Glutamatergic neuron (in vitro differentiated cells): ENCODE measurements at places on chromosomes 2 and 18.

GRCh38 chr18:22276334-22276713 lies 106.9 kb downstream of the GATA6 start:
- no peak for DNase-seq

DNA sequence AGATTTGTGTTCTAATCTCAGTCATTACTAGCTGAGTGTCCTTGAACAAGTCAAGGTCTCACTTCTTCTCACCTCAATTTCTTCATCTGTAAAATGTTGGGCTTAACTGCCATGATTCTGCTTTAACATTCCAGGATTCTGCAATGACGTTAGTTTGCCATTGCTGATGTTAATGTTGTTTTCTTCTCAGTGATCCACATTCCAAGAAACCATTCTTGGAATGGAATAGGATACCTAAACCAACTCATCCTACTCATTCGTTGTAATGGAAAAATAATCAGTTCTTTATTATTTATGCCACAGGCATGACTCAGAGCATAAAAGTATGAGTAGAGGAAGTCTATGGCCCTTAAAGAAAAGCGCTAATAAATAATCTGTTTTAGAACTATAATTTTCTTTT lies 140.2 kb upstream of the ETAA1 start:
- no peak for DNase-seq

DNA sequence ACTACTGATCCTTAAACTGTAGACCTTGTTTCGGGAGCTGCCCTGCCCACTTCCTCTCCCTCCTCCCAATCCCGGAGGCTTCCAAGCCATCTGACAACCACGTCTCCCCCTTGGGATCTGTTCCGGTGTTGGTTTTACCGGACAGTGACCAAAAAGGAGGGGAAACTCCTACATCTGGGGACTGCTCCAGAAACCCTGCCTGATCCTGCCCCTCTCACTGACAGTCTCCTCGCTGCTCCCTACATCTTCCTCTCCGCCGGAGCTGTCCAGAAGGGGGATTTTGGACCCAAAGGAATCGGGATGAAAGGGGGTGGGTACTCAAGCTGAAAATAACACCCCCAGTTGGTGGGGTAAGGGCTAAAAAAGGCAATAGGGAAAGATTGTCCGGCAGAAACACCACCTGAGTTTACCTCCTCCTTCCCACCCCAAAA lies 1.5 kb downstream of the INO80D start:
- peak; percentile 61 for DNase-seq

DNA sequence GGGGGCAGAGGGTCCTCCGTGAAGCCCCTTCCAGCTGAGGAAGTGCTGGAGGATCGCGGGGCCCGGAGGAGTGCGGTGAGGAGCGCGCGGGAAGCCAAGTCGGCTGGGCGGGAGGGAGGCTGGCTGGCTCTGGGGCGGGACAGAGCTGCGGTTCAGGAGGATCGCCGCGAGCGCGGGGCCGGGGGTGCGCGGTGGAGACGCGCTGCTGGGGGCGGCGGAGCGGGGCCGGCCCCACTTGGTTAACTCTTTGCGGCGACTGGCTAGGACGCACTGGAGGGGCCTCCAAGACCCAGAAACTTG lies 464 bp downstream of the CYBRD1 start:
- DNase-seq: peak; percentile 58

DNA sequence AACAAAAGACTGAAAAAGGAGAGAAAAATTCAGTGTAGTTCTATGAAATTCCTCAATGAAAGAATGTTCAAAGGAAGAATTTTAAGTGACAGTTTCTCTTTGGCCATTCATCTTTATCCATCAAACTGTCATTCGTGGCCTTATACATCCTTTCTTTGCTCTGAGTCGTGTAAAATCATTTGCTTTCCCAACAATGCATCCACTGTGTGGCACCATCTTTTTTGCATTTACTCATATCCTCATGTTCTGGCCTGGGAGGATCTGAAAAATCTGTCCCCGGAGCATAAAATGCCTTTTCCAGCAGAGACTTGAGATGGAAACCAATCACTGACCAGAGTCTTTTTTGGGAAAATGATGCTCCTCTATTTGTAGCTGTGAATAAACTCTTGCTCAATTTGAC lies 240.3 kb upstream of the ETAA1 start:
- DNase-seq: no peak

DNA sequence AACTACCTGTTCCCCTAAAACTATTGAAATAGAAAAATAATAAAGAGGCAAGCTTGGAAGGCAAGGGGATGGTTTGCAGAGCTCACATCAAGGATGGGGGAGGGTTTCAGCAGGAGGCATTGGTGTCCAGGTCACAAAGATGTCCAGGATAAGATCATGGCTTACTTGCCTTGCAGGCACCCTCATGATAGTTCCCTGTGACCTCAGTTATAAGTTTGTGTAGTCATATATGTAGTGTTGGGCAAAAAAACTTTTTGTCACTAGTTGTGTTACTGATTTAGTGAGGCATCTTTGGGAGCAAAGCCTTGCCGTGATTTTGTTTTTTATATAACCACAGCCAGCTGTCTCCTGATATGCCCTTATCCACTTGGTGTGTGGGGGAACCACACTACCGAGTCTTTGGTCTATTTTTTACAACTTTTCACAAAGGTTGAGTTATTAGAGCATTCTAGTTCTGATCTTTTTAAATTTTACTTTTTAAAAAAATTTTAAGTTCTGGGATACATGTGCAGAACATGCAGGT lies 53.3 kb downstream of the IL1R2 start:
- no peak for DNase-seq

DNA sequence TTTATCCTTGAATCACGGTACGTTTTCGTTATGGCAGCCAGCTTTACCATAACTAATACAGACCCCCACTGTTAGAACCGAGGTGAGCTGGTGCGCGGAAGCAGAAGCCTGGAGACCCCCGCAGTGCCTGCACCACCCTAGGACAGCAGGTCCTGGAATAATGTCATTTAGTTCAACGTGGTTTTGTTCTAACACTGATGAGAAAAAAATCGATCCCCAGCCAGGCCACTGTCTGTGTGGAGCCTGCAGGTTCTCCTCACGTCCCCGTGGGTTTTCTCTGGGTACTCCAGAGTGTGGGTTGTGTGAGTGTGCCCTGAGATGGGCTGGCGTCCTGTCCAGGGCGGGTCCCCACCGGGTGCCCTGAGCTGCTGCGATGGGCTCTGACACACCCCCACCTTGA lies 69.9 kb upstream of the ST3GAL5 start:
- no peak for DNase-seq

DNA sequence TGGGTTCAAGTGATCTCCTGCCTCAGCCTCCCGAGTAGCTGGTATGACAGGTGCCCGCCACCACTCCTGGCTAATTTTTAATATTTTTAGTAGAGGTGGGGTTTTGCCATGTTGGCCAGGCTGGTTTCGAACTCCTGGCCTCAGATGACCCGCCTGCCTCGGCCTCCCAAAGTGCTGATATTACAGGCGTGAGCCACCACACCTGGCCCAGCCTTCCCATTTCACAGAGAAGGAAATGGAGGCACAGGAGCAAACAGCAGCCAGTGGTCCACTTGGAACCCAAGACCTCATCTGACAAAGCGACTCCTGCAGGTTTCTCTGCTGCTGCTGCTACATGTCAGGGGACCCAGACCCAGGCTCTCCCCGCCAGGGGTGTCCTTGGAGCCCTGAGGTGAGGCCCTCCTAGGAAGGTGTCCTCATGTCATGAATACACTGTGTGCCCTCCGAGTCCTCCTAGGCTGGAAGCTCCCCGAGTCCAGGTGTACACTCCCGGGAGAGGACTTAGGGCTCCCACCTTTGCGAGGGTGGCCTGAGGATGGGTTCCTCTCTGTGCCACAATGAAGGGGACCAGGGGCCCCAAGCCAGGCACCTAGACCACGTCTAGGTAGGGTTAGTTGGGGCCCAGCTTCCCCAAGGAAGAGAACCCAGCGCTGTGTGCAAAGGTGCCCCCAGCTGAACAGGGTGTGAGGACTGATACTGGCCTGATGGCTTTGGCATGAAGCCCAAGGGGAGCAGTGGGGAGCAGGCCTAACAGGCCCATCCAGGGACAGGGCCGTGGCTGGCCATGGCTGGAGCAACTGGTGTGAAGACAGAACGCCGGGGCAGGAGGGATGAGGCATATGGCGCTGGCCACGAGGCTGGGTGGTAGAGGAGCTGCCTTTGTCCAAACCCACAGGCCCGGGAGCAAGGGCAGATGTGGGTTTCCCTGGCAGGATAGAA lies 56.1 kb downstream of the HS6ST1 start:
- DNase-seq: no peak

DNA sequence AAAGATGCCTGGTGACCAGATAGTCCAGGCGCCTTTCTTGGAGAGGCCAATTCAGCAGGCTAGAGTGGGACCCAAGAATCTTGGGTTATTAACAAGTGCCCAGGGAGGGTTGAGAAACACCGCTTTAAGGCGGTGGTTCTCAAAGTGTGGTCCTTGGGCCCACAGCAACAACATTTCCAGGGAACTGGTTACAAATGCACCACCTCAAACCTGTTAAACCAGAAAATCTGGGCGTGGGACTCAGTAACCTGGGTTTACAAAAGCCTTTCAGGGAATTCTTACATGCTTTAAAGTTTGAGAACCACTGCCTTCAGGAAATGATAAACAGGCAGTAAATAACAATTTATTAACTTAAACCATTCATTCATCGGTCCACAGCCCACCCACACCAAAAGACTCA lies 92.5 kb downstream of the SP3 start:
- no peak for DNase-seq

GRCh38 chr2:219644801-219645480 lies 17.5 kb downstream of the SLC4A3 start:
- no peak for DNase-seq

- DNase-seq: no peak
Observed at GRCh38 chr2:147396890-147397289, 447.9 kb upstream of the ACVR2A start.

DNA sequence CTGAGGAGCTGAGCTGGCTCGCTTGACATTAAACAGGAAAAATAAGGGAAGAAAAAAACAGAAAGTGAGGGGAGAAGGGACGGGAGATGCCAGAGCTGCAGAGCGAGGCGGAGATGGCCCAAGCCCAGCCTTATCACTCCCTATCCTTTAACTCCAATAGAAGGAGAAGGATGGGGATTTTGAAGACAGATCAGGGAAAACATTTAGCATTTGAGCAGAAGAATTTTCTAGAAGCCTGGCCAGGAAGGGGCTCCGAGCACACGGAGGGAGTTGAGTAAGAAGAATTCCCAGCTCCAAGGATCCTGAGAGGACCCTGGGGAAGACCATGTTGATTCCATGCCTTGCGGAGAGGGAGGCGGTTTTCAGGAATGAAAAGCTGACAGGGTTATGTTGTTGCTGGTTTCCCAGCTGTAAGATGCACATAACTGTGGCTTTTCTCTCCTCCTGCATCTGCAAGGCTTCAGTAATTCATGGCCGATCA lies 35.6 kb downstream of the TWIST2 start:
- DNase-seq: no peak

DNA sequence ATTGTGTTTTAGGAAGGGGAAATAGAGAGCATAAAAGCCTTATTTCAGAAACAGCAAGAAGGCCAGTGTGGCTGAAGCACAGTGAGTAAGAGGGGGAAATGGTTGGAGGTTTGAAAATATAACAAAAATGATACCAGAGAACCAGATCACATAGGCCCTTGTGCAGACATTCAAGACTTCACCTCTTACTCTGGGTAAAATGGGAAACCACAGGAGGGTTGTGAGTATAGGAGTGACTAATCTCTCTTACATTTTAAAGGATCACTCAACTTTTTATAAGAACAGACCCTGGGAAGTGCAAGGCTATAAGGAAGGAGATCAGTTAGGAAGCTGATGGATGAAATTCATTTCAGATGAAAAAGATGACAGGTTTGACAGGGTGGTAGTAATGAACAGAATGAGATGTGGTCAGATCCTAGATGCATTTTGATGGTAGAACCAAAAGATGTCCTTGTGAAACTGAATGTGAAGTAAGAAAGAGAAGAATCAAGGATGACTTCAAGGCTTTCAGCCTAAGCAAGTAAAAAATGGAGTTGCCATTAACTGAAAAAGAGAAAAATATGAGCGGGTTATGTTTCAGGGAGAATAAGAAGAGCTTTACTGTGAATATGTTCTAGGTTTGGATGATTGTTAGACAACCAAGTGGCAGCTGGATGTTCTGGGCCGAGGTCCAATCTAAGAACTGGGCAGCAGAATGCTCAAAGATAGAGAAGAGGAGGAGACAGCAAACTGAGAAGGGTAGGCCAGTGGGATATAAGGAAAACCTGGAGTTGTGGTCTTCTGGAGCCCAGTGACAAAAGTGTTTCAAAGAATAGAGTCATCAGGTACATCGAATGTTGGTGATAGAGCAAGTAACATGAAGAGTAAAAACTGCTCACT lies 65.1 kb downstream of the USP40 start:
- DNase-seq: no peak

- DNase-seq: no peak
Observed at GRCh38 chr2:48050711-48051110, 144.4 kb upstream of the FBXO11 start.

DNA sequence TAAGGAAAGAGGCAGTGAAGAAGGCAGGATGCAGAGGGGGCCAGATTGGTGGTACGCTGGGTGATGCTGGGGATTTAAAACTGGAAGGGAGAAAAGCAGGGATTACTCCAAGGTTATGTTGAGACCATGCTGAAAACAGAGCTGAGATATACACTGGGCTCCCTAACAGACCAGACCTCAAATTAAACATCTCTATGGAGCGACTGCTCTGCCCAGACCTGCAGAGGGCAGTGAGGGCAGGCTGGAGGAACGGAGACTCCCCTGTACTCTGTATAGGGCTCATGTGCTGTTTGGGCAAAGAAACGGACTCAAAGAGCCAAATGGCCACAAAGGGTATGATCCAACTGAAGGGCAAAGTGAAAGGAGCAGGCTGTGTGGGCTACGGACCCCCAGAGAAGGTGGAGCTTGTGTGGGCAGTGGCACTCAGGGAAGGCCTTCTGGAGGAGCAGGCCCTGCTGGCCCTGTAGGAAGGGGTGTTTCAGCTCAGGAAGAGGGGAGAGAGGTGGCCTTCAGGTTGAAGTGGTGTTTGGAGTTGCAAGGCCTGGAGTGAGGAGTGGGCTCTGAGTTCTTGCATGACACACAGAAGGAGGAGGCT lies 4.8 kb upstream of the CELF4 start:
- no peak for DNase-seq

DNA sequence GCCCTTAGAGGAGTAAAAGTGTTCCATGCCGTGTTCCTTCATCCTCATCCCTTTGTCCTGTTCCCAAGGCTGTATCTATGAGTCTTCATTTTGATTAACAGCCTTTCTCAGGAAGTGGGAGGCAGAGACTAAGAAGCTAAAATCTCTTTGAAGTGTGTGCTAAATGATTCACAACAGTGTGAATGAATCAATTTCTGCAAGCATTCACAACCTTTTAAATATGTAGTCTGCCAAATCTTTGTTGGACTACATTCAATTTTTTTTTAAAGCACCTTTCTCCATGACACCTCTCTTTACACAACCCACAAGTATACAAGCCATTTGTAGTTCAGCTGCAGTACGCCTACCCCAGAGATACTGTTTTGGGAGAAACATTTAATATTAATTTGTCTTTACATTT lies 408.6 kb upstream of the FANCL start:
- no peak for DNase-seq

- no peak for DNase-seq
Observed at GRCh38 chr2:64863097-64863820, 125.9 kb upstream of the SLC1A4 start.
